ENCODE measurements at places on chromosomes 2 and 18. TPM values are rescaled to one million over a fixed set of nuclear protein-coding genes. Genes with fewer than 3 reads are reported as not detected.

- H3K36me3 ChIP-seq, result peaks cover 13% of the 10 kb centered on the region
- no peak for DNase-seq
- H3K4me3 ChIP-seq, result no peak overlapping the region
- no peak overlapping the region for H3K27ac ChIP-seq
- H3K4me1 ChIP-seq, result peaks cover 28% of the 10 kb centered on the region
Observed at GRCh38 chr2:179021258-179021657, 28.7 kb downstream of the CCDC141 start.

GRCh38 chr2:127968610-127969339 is 59.1 kb downstream of the SAP130 start:
- peaks cover 37% of the 10 kb centered on the region for H3K36me3 ChIP-seq
- H3K27ac ChIP-seq, result no peak overlapping the region
- H3K4me3 ChIP-seq, result no peak overlapping the region
- no peaks in the 10 kb centered on the region for H3K4me1 ChIP-seq
- no peak for DNase-seq

GRCh38 chr2:36173760-36174404 is 181.7 kb upstream of the CRIM1 start:
- H3K36me3 ChIP-seq, result no peaks in the 10 kb centered on the region
- H3K4me3 ChIP-seq, result no peak overlapping the region
- peaks cover 2% of the 10 kb centered on the region for H3K27me3 ChIP-seq
- no peak overlapping the region for H3K27ac ChIP-seq
- H3K4me1 ChIP-seq, result no peaks in the 10 kb centered on the region

DNA sequence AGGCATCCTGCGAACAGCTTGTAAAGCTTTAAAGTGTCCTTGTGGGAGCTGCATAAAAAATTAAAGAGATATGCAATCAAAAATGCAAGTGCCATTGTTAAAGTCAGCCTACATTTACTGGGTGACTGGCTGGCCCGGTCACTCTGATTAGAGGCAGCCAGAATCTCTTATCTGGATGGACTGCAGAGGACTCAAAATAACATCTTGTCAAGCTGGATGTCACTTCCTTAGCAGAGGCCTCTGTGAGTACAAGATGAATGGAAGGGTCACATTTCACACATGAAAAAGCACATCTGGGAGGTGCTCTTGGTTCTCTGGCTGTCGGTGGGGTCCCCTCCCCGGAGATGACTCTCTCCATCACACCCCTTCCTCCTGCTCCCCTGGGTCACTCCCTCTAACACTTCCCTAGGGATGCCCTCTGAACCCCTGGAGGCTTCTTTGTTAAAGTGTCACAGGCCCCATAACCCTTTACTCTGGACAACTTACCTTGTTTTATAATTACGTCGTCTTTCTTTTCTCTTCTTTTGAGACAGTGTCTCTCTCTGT is 122.1 kb downstream of the SH3BP4 start:
- no peaks in the 10 kb centered on the region for H3K4me1 ChIP-seq
- H3K27me3 ChIP-seq, result peaks cover 1% of the 10 kb centered on the region
- H3K4me3 ChIP-seq, result no peak overlapping the region
- no peaks in the 10 kb centered on the region for H3K36me3 ChIP-seq
- no peak for DNase-seq

GRCh38 chr2:198137733-198138132 is 333.3 kb downstream of the PLCL1 start:
- no peak overlapping the region for H3K4me3 ChIP-seq
- DNase-seq, result no peak
- H3K27ac ChIP-seq, result no peak overlapping the region
- no peaks in the 10 kb centered on the region for H3K4me1 ChIP-seq
- no peaks in the 10 kb centered on the region for H3K27me3 ChIP-seq
- H3K36me3 ChIP-seq, result no peaks in the 10 kb centered on the region

GRCh38 chr2:238489431-238489830 is 62.7 kb downstream of the ASB1 start:
- no peak overlapping the region for H3K27ac ChIP-seq
- H3K4me1 ChIP-seq, result peaks cover 30% of the 10 kb centered on the region
- H3K4me3 ChIP-seq, result no peak overlapping the region
- H3K27me3 ChIP-seq, result no peaks in the 10 kb centered on the region

- H3K27ac ChIP-seq, result peak overlapping the region; percentile 99
- H3K4me3 ChIP-seq, result peak overlapping the region; percentile 99
Observed at GRCh38 chr2:120231974-120232635, 8.9 kb upstream of the TMEM185B start.

- peaks cover 63% of the 10 kb centered on the region for H3K36me3 ChIP-seq
- no peak for DNase-seq
- peak overlapping the region; percentile 21 for H3K4me3 ChIP-seq
- H3K27me3 ChIP-seq, result no peaks in the 10 kb centered on the region
Observed at GRCh38 chr2:197121756-197122385, 188.7 kb downstream of the ANKRD44 start.

DNA sequence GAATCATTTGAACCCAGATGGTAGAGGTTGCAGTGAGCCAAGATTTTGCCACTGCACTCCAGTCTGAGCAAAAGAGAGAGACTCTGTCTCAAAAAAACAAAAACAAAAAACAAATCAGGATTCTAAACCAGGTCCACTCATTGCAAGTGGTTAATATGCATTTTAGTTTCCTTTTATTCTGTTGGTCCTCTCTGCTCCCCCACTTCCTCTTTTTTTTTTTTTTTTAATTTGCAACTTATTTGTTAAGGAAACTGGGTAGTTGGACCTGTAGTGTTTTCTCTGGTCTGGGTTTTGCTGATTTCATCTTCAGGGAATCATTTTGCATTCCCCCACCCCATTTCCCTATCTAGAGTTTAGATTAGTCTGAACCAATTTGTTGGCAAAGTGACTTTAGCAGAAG is 14.0 kb downstream of the FER1L5 start:
- H3K27ac ChIP-seq, result no peak overlapping the region
- DNase-seq, result no peak
- H3K27me3 ChIP-seq, result peaks cover 5% of the 10 kb centered on the region
- H3K4me3 ChIP-seq, result no peak overlapping the region

- H3K36me3 ChIP-seq, result no peaks in the 10 kb centered on the region
- no peak overlapping the region for H3K4me3 ChIP-seq
- H3K4me1 ChIP-seq, result peaks cover 2% of the 10 kb centered on the region
- no peak overlapping the region for H3K27ac ChIP-seq
Observed at GRCh38 chr2:157194097-157194688, 63.3 kb upstream of the GALNT5 start.

DNA sequence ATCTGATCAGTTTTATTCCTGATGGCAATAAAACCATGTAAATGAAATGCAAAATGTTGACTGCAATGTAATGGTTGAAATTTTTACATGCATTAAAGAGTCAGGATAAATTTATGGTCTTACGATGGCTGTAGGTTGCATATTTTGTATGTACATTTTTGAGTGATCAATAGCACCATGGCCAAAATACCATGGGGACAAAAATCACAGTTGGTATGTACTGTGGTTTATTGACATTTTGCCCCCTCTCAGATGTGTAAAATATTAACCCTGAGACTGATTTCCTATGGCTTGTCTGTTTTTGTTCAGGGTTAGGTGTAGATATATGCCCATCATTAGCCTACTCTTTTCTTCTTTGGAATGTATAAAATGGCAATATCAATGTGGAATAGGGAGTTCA is 138.1 kb downstream of the PARD3B start:
- H3K27ac ChIP-seq, result no peak overlapping the region
- no peak overlapping the region for H3K4me3 ChIP-seq
- no peaks in the 10 kb centered on the region for H3K4me1 ChIP-seq
- H3K27me3 ChIP-seq, result no peaks in the 10 kb centered on the region
- no peak for DNase-seq

- H3K27me3 ChIP-seq, result no peaks in the 10 kb centered on the region
- no peak overlapping the region for H3K4me3 ChIP-seq
- H3K36me3 ChIP-seq, result peaks cover 10% of the 10 kb centered on the region
- no peak for DNase-seq
- no peaks in the 10 kb centered on the region for H3K4me1 ChIP-seq
Observed at GRCh38 chr18:36780748-36781147, 48.1 kb downstream of the TPGS2 start.

- H3K4me1 ChIP-seq, result peaks cover 16% of the 10 kb centered on the region
- DNase-seq, result no peak
- H3K27me3 ChIP-seq, result no peaks in the 10 kb centered on the region
- peaks cover 10% of the 10 kb centered on the region for H3K36me3 ChIP-seq
- no peak overlapping the region for H3K27ac ChIP-seq
Observed at GRCh38 chr2:157784169-157784822, 91.8 kb downstream of the ACVR1 start.

IL1R1 gene
- total RNA-seq, result 0.11 TPM

FER1L5 gene
- not detected for total RNA-seq

All from activated naive CD8-positive, alpha-beta T cell treated with anti-CD3 and anti-CD28 coated beads, Interleukin-2, amount 10 ng/mL, durations not matched to agents 7 days and 5 days (primary cell).